Stimulated activated CD4-positive, alpha-beta T cell treated with anti-CD3 and anti-CD28 coated beads, Interleukin-1b, Interleukin-23, amount 100 ng/mL, for 4 hours (primary cell): ENCODE measurements at places on chromosomes 1 and 21.

DNA sequence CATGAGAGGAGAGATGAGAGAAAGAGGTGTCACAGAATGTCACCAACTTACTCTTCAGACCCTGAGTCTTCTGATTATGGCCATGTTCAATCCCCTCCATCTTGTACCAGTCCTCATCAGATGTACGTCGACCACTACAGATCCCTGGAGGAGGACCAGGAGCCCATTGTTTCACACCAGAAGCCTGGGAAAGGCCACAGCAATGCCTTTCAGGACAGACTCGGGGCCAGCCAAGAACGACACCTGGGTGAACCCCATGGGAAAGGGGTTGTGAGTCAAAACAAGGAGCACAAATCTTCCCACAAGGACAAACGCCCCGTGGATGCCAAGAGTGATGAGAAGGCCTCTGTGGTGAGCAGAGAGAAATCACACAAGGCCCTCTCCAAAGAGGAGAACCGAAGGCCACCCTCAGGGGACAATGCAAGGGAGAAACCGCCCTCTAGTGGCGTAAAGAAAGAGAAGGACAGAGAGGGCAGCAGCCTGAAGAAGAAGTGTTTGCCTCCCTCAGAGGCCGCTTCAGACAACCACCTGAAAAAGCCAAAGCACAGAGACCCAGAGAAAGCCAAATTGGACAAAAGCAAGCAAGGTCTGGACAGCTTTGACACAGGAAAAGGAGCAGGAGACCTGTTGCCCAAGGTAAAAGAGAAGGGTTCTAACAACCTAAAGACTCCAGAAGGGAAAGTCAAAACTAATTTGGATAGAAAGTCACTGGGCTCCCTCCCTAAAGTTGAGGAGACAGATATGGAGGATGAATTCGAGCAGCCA, 8.0 kb downstream of the ELOA start:
- no peak for DNase-seq

DNA sequence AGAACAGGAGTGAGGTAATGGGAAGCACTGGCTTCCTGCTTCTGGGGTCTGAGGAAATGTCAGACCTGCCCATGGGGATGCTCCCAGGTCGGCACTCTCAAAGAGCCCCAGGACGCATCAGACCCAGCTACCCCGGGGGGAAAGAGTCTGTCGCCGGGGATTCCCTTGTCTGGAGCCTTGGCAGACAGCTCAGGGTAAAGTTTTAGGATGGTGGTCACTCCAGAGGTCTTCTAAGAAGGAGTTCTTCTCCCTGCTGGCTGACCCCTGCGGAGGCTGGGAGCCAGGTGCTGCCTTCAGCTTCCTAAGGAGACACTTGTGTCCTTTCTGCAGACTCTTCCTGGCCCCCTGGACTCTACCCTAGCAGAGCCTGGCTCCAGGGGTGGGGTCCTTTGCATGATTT, 61.9 kb upstream of the PSEN2 start:
- DNase-seq = no peak

- no peak for DNase-seq
These were observed 32.1 kb upstream of the CLIC4 start for GRCh38 chr1:24713176-24713575.

DNA sequence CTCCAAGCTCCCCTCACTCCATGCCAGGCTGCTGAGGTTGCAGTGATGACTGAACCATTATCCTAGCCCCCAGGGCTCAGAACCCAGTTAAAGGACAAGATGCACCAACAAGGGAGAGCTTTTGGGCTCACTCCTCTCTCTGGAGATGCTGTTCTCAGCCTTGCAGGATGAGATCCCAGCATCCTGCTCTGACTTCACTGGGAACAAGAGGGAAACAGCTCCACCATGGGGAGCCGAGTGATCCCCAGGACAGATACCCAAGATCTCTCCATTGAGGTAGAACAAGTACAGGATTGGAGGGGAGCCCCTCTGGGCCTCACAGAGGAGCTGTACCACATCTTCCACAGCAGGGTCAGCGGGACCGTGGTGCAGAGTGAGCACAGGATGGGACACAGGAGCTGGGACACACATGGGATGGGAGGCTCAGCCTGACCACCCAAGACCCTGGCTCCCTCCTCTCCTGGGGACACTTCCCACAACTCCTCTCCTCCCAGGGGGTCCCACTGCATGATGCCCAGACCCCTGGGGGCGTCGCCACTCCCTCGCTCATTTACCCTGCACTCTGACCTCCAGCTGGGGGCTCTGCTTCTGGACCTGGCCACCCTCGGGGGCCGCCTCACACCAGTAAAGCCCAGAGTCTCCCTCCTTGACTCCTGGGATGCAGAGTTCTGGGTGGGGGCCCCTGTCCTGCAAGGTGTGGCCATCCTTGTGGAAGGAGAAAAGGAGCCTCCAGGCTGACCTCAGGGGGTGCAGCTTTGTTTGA, 18.6 kb upstream of the SLAMF9 start:
- no peak for DNase-seq

DNA sequence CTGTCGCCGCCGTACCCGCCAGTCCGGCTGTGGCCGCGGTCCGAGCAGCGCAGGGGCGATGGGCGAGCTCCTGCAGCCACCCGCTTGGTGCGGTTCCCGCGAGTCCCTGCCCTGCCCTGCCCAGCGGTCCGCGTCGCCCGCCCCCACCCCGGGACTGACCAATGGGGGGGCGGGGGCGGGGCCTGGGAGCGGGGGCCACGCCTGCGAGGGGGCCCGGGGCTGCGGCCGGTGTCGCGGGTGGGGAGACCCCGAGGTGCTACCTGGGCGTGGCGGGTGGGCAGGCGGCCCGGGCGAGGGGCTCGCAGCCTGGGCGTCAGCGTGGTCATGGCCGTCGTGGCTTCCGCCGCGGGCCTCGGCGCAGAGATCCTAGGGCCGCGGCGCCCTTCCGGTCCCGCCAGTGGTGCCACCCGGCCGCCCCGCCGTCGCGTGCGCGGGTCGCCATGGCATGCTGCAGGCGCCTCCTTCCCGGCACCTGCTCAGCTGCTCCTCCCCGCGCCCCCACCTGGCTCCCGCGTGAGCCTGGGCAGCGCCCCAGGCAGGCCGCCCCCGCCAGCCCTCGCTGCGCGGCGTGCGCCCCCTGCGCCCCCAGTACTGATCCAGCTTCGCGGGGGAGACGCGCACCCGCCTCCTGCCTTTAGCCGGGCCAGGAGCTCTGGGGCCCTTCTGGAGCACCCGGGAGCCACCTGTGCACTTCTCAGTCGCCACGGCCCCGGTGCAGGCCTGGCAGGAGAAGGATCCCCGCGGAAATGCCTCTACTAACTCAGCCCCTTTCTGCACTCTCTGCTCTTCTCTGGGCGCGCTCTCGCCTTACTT, at the start of gene BMP8B:
Gene BMP8B (minus strand): TSS at position 108 of the 813 bp plus-strand sequence. CDS start 380 bp downstream, outside the sequence.
- DNase-seq = peak; percentile 10

DNA sequence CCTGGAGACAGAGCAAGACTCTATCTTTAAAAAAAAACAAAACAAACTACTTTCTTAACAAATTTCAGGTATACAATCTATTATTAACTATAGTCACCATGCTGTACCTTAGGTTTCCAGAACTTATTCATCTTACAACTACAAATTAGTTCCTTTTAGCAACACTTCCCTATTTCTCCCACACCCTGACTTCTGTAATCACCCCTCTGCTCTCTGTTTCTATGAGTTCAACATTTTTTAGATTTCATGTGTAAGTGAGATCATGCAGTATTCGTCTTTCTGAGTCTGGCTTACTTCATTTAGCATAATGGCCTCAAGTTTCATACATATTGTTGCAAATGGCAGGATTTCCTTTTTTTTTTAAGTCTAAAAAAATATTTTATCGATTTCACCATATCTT, 77.9 kb upstream of the LPGAT1 start:
- DNase-seq = no peak

DNA sequence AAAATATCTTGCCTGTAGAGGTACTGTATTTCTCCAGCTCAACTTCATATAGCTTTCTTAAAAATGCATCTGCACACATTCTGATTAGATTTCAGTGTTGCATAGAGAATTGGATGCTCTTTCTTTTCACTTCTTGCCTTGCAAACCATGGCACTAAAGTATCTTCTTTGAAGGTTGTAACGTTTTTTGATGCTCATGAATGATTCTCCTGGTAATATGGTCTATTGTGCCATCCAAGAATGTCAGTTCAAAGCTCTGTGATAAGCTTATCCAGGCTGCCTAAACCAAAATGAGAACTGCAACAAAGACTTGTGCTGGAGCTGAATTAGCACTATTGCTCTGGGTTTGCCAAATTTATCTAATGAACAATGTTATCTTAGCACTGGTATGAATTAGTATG, 1.9 kb downstream of the SGIP1 start:
- DNase-seq = no peak

- DNase-seq = no peak
These were observed 54.7 kb upstream of the CNN3 start for GRCh38 chr1:94981575-94981973.

GRCh38 chr21:29258626-29259338, 39.9 kb upstream of the BACH1 start:
- DNase-seq = no peak

- DNase-seq = no peak
These were observed 48.0 kb upstream of the SSX2IP start for GRCh38 chr1:84738237-84738636.

DNA sequence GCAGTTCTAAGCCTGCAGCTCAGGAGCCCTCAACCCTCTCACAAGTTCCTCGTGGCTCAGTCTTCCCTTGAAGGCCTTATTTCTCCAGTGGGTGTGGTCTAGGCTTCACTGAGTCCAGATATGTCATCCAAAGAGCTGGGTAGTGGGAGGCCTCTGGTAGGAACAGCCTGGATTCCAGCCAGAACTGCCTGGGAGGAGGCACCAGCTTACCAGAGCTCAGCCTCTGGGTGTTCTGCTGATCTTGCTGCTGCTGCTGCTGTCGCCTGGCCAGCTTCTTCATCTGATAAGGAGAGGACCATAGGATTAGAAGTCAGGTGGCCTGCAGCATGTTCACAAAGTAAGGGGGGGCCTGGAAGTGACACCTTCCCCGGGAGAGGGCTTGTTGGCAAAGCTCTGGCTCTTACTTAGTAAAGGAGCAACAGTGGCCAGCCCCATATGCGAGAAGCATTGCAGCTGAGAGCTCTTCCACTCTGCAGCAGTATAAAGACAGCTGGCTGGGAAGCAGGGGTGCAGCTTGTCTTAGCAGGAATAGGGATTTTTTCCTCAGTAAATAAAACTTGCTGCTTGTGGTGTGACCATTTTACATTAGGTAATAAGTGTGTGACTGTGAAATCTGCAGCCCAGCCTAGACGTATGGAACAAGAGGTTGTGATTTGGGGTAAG, 148.5 kb downstream of the LMX1A start:
- no peak for DNase-seq

- DNase-seq = no peak
These were observed 165.5 kb upstream of the NR5A2 start for GRCh38 chr1:199862047-199862446.

DNA sequence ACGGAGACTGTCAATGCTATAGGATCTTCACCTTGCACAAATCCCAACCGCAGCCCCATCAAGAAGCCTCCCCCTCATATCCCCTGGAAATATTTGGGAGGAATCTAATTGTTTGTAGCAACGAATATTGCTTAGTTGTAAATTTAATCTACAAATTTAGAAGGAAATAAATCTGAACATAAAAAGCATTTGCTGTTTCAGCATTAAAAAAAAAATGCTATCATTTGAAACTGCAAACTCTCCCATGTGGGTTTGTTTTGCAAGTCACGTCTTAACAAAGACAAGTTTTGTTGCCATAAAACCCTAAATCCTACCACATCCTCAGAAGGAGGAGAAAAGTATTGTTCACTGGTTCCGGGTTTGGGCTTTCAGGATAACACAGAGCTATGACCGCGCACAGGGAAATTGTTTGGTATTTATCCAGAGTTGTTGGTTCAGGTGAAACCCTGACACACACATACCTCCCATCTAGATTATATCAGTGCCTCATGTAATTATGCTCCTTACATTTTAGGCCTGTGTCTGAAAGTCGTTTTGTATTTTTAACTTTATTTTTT, 279.6 kb downstream of the TM2D1 start:
- DNase-seq = no peak

DNA sequence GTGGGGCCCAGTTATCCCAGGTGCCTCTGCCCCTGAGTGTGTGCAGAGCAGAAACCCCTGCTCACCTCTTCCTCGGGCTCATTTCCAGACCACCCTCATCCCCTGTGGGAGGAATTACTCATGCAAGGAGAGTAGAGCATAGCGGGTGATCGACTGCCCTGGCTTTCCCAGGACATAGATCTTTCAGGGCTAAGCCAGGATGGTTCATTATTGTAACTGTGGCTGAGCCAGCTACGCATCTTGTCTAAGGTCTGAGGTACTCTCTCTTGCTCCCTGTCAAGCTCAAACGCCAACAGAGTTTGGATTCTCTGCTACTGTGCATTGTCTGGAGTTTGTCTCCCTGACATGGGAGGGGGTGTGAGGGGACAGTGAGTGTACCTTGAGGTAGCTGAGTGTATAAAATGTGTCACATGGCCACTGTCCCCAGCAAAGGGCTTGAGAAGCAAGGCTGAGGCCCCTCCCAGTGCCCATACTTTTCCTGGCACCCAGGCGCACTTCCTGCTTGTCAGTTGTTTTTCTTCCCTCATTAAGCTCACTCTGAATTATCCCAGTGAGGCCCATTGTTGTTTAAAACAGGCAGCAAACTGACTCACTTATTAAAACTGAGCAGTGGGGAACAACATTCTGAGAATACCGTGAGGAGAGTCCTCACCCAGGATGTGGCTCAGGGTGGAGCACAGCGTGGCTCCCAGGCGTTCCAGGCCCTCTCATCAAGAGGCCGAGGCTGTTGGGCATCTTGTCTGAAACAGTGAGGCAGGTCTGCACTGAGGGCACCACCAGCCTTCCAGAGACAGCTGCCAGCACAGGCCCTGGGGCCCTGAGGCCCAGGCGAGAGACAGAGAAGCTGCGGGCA, 92.9 kb downstream of the LAMC2 start:
- DNase-seq = no peak
